ENCODE measurements at places on chromosomes 2 and 18.
A peak's percentile ranks its signal among the peaks of the same experiment; 100 is the strongest.

- no peak for DNase-seq
Measured at GRCh38 chr2:2664989-2665833, 334.1 kb upstream of the MYT1L start.

GRCh38 chr2:1497122-1497611 is 83.9 kb downstream of the TPO start:
- no peak for DNase-seq

DNA sequence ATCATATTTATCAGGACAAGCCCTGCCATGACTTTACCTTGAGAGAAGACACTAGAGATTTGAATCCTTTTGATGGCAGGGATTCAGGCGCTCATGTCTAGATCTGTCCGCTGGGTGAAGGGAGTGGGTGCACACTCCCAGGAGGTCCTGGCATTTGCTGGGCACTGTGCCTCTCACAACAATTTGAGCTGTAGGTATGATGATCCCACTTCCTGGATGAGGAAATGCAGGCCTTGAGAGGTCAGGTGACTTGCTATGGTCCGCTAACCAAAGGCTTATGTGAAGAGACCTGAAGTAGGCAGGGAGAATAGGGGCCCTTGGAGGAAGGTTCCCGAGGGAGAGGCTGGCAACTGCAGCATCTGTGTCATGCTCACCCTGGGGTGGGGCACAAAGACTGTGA is 206.1 kb downstream of the HAUS1 start:
- no peak for DNase-seq

DNA sequence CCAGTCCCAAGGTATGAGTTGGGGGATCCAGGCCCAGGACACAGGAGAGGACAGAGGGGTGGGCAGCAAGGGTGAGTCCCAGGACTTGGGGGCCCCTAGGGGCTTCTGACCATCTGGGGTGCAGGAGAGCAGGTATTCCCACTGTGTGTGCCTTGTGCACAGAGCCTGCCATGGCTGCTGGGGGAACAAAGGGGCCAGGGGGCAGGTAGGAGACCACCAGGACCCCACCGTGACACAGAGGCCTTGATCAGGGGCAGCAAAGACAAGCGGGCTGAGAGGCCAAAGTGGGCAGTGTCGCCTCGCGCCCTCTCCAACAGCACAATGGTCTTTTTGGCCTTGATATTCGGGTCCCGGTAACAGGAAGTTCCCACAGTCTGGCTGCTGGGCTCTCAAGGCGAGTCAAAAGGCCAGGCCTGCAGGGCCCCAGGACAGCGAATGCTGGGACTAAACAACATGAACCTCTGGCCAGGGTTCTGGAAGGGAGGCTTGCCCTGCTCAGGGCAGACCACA is 12.3 kb upstream of the GPR17 start:
- DNase-seq = no peak

DNA sequence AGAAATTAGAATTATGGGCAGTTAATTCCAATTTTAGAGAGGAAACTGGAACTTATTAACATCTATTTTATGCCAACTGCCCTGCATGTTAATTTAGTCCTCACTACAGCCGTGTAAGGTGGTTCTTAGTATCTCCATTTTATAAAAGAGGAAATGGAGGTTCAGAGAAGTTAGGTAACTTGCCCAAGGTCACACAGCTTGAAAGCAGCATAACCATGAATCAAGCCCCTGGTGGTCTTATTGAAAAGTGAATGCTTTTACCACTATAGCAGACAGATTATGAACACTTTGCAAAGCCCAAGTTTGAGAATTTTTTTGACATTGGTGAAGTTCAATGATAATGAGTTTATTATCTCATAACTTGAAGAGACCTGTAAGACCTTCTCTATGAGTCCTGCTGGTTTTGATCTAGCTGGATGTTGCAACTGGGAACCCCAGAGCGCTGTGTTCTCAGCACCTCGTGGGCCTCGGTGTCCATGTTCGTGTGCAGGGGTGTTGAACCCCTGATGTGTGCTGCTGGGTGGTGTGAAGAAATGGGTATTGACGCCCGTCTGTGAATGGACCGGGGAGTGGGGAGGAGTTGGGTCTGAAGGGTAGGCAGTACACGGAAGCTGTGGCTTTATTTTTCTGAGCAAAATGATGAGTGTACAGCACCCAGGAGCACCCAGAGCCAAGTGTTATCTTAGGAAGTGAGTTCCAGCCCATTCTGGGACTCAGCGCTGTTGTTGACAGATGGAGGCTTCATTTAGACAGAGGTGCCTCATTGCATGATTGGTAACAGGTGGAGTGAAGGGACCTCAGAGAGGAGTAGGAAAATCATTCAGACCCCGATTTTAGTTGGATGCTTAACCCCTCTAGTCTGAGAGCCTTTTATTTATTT is 9.7 kb downstream of the GREB1 start:
- DNase-seq = no peak

DNA sequence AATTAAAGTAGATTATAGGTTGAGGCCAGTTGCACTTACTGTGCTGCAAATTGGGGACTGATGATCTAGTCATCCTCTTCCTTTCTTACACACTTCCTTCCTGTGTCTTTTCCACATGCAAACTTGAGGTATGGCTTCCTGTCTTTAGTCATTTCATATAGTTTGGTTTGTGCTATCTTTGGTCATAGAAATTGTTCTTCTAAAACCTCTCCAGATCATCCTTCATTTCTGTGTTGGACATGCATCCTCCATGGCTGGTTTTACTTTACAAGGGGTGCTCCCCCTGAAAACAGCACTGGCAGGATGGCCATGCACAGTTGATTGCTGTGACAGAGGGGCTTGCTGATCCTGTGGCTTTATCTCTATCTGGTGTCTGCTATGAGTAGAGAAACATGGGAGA is 36.5 kb downstream of the MGAT5 start:
- peak; percentile 67 for DNase-seq

DNA sequence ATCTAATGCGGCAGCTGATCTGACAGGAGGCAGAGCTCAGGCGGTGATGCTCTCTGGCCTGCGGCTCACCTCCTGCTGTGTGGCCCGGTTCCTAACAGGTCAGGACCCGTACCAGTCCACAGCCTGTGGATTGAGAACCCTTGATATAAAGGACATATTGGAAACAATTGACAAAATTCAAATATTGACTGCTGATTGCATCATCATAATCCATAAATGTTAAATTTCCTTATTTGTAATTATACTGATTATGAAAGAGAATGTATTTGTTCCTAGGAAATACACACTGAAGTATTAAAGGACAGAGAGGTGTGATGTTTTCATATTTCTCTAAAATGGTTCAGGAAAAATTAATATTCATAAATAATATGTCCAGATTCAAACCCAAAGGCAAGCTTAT is 63.8 kb upstream of the SRD5A2 start:
- no peak for DNase-seq

DNA sequence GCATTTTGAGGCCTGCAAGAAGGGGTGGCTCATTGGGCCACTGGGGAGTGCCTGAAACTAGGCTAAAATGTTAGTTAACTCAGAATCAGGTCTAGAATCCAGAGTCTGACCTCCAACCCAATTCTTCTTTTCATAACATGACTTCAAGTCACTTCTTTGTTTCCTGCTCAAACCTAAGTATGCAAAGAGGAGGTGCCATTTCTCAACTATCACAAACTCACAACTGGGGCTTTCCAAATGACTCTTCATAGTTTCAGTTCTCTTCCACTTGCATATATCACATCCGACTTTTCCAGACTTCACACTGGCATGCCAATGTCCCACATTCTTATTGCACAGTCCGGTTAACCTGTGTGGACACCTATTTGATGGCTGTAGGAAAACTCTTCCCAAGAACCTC is 211.6 kb downstream of the TCF4 start:
- no peak for DNase-seq

GRCh38 chr2:234949762-234950434 is 1.9 kb upstream of the SH3BP4 start:
- DNase-seq = no peak

DNA sequence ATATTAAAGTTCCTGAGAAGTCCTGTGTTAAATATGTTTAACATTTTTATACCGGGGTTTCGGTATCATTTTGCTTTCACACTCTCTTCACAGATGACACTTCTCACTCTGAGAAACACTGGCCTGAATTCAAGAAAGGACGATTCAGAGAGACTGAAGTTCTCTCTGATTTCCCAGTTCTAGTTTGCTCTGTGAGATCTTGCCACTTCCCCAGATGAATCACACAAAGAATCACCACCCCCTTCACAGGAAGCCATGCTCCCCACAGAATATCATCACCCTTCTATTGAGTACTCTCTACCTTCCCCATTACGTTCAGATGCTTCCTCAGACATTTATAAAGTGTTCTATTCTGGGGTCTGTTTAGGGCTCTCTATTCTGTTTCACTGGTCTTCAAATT is 16.1 kb upstream of the CD207 start:
- DNase-seq = no peak

DNA sequence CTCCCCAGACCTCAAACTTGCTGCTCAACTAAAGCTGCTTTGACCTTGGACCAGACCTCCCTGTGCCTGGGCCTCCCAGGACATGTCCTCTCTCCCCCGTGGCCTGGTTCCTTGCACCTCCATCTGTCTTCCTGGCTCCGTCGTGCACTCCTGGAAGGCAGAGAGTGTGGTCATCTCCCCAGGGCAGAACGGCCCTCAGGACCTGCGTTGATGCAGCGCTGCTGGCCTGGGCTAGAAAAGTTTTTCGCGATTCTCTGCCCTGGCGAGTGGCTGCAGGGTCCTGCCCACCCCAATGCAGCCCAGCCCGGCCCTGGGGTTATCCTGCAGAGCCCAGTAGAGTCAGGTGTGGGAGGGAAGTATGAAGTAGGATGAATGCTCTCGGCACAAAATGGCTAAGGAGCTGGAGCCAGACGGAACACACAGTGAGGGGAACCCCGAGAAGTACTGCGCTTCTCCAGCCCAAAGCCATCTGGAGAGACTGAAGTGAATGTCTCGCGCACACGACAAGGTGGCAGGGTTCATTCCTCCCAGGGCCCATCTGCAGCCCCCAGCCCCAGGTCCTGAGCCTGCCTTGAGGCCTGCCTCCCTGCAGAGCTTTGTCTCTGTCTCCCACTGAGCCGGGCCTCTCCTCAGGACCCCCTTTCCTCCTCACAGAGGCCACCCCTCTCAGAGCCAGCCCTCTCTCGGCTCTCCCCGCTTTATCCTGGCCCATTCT is 41.7 kb downstream of the ATOH8 start:
- DNase-seq = no peak

- DNase-seq = no peak
Measured at GRCh38 chr2:195674491-195675221, 17.6 kb downstream of the SLC39A10 start.

- no peak for DNase-seq
Measured at GRCh38 chr2:68169308-68169707, 11.6 kb downstream of the PNO1 start.

GRCh38 chr18:9971313-9971920 is 57.6 kb downstream of the VAPA start:
- peak; percentile 73 for DNase-seq

- no peak for DNase-seq
Measured at GRCh38 chr2:173763641-173764040, 201.5 kb downstream of the SP3 start.

- DNase-seq = no peak
Measured at GRCh38 chr18:2213905-2214304, 357.4 kb downstream of the METTL4 start.

DNA sequence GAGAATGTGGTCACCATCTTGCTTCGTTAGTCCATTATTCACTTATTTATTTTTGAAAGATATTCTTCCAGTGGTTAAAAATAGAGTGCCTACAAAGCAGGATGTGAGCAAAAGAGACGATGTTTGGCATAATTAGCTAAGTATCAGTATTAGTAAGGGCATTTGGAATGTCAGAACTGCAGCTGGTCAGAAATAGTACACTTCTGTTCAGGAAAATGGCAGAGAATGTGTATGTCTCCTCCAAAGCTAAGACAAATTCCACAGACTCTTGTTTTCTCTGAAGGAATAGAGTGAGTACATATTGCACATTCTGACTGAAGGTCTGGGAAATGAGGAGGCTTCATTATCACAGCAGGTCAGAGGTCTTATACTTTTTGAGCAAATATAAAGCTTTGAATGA is 209.0 kb downstream of the L3MBTL4 start:
- peak; percentile 40 for DNase-seq

DNA sequence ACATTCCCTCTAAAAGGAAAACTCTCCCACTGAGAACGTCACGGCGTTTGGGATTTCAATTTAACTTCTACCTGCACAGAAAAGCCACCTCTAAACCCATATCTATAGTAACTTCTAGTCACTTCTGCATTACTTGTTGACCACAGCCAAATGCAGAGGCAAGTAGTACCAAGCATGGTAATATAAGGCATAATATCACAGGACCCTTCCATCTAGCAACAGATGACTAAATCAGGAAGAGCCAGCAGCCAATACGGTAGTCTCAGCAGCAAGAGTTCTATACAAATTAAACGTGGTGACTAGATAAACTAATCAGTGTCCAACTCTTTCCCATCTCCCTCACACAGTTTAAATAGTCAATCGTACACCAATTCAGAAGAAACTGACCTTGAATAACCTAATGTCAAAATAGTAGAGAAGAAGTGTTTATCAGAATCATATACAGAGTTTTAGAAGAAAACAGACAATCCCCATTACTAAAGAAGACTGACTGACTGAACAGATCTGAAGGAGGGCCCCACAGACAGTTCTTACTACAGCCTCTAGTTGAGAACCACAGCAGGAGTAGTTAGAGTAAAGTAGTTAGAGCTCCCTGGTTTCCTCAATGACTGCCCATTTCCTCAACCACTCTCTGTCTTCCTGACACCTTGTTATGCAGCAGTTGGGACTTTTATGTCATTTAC is 30.0 kb downstream of the MEMO1 start:
- DNase-seq = no peak
